ENCODE measurements at places on chromosomes 11 and 22. TPM values are rescaled to one million over a fixed set of nuclear protein-coding genes. Genes with fewer than 3 reads are reported as not detected.
A peak's percentile ranks its signal among the peaks of the same experiment; 100 is the strongest.

Gene DAGLA
- total RNA-seq, result 3.3 TPM

Gene CAVIN3
- total RNA-seq, result 77.6 TPM

Gene GDPD4
- not detected for total RNA-seq

- DNase-seq, result no peak
Observed at GRCh38 chr11:130583801-130584211, 135.4 kb downstream of the ADAMTS15 start.

Gene HTR3B
- not detected for total RNA-seq

Gene APOBEC3B
- total RNA-seq, result 0.54 TPM

DNA sequence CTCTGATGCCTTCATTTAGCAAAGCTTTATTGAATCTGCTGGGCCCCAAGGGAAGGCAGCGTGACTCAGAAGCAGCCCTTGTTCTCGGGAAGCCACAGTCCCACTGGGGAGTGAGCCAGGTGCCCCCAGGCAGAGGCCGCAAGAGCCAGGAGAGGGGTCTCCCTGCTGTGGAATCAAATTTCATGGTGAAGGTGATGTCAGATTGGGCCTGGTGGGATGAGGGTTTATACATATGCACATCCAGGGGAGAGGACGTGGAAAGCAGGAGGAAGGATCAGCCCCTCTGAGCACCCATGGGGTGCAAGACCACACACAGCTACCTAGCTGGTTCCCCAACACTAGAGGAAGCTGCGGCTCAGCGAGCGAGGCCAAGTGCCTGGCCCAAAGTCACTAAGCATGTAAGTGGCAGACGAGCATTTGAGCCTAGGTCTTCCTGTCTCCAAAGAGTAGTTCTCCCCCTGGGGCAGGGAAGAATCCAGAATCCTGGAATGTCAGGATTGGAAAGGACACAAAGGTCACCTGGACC, 2.0 kb downstream of the SYNGR1 start:
- no peak for DNase-seq

Gene TRIM34
- total RNA-seq, result 2.3 TPM

Gene OR52E4
- total RNA-seq, result not detected

Gene IGSF9B
- total RNA-seq, result 85.3 TPM

- peak; percentile 29 for DNase-seq
Observed at GRCh38 chr22:43465291-43466015, 53.6 kb downstream of the MPPED1 start.

DNA sequence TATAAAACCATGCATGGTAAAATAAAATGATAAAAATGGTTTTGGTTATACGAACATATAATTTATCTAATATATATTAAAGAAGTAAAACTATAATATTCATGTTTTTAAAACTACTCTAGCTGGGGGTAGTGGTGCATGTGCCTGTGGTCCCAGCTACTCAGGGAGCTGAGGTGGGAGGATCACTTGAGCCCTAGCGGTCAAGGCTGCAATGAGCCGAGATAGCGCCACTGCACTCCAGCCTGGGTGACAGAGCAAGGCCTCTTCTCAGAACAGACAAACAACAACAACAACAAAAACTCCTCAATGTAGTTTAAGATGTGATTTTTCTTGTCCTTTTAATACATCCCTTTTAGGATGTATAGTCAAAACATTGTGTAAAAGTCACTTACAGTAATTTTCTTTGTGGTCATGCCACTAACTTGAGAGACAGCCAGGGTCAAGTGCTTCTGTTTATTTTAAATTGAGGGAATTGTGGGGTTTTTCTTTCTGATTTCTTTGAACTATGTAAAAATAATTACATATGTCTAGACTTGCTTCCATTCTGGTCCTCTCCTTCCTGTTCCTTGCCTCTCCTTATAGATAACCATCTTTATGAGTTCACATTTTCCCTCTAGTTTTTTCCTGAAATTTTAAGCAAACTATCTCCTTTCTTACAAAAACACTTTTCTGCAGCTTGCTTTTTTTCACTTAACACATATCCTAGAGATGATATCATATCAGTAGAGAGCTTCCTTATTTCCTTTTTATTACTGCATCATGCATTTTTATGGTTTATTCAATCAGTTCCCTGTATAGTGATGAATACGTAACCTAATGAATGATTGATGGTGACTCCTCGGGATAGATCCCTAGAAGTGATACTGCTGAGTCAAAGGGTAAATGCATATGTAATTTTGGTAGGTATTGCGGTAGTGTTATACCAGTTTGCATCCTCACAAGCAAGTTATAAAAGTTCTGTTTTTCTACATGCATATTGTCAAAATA, 9.1 kb downstream of the OR2AT4 start:
- DNase-seq, result no peak

DNA sequence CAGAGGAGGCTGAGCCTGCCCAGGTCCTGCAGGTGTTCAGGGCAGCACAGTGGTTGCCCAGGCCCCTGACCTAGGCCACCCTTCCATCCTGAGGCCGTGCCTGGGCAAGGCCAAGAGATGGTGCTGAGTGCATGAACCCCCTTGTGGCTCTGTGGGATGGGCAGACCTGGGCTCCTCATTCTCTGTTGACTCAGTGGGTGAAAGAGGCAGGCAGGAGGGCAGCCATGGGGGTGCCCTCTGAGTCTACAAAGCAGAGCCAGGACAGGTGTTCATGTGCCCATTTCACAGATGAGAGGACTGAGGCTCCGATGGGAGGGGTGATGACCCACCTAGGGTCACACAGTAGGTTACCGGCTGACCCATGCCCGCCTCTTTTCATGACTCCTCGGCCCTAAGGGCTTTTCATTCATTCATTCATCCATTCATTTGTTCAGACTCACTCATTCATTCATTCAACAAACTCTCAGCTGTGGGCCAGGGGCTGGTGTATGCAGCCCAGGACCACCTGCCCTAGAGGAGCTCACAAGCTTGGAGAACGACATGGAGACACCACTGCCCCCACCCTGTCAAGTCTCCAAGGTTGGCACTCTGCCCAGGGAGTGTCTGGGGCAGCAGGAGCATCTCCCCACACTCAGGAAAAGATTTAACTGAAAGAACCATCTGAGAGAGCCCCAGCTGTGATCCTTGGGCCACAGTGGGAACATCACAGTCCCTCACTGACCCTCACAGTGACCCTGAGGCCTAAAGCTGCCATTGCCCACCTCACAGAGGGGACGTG, 40.5 kb downstream of the IGLL5 start:
- no peak for DNase-seq

Gene SUSD2
- total RNA-seq, result 3.1 TPM

- no peak for DNase-seq
Observed at GRCh38 chr22:33209930-33210784, 152.0 kb upstream of the SYN3 start.

DNA sequence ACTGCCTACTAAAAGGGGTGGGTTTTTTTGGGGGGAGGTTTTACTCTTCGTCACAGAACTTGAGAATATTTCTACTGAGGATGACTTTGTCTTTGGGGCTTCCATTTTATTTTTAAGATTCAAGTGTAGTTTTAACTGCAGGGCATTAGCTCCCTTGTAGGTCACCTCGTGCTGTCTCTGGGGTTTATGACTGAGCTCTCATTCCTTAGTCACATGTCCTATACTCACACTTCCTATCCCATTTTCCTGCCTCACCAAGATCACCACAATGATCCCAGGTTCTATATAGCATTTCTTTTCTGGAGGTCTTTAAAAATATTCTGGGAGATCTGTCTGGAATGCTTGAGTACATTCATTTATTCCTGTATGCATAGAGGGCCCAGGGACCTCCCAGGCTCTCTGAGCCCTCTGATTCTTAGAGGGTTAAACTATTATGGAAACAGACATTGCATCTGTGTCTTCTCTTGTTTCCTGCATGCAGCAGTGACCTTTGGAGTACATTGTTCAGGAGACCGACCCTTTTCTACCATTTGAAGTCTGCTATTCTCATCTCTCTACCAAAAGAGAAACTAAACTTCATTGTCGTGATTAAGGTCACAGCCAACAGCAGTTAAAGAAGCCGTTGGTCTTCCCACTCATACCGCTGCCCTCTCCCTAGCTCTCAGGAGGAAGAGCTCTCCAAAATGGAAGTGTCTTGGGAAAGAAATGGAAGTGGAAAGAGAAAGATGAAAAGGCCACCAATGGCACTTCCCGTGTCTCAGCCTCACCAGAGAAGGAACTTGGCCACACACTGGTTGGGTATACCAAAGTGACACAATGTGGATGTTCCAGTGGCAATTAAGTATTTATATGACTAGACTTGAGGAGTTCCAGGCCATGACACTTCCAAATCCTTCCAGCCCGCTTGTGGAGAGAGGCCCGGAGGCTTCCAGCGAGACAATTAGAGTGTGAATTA, 77.5 kb downstream of the ZBTB16 start:
- no peak for DNase-seq

Gene BBOX1
- total RNA-seq, result not detected

GRCh38 chr11:75107187-75107586, 10.5 kb upstream of the OR2AT4 start:
- DNase-seq, result no peak

GRCh38 chr11:65786008-65786785, 666 bp upstream of the OVOL1 start:
- no peak for DNase-seq

Gene ST14
- total RNA-seq, result 0.65 TPM

DNA sequence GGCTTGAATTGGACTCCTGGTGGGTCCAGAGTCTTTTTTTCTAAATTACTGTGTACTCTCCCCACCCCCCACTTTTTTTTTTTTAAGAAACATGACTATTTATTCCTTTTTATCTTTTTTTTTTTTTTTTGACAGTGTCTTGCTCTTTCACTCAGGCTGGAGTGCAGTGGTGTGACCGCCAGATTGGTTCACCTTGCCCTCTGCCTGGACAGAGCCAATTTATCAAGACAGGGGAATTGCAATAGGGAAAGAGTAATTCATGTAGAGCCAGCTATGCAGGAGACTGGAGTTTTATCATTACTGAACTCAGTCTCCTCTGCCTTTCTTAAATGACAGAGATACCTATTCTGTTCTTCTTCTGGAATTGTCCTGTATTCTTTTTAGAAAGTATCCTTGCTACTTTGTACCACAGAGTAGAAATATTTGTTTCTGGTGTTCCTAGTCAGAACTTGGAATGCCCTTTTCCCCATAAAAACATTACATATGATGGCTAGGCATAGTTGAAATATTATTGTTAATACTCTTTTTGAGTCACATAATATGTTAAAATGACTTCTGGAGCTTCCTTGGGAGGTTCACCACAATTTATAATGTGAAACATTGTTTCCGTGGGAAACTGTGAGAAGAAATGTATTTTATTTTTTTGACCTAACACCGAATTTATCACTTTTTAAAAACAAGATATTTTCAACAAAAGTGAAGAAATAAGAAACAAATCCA, 95.6 kb downstream of the UVRAG start:
- no peak for DNase-seq

DNA sequence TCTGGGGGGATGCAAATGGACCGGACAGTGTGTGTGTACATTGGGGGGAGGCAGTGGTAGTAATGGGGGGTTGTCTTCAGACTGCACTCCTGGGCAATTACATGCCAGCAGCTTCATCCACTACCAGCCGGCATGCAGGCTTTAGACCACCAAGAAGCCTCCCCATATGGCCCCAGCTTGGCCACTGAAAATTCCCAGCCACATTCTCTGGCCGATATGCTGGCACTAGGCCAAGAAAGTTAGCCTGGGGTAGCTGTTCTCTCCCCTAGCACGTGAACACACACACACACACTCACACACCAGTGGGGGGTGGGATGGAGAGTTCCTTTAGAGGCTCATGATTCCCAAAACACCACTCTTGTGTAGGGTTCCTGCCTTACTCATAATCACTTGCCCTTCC, 3.6 kb upstream of the ROBO3 start:
- no peak for DNase-seq

DNA sequence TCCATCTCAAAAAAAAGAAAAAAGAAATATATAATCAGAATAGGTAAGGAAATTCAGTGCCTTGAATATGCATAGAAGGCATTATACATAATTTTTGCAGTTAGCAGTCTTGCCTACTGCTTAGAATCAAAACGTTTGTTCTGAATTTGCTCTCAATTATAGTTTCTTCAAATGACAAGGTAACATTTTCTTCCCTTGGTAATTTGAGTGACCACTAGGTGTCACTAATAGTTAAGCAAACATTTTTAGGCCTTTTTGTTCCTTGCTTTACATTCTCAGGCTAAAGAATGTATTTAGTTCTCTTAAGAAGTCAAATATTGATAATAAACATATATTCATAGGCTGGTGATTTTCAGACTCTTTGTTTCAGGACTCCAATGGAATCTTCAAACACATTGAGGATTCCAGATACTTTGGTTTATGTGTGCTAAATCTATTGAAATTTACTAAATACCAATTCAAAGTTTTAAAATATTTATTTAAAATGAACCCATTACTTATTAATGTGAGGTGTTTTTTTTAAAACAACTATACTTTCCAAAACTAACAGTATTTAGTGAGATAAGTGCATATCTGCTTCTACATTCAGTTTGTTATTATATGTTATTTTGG, 55.0 kb upstream of the DEPDC7 start:
- DNase-seq, result no peak

DNA sequence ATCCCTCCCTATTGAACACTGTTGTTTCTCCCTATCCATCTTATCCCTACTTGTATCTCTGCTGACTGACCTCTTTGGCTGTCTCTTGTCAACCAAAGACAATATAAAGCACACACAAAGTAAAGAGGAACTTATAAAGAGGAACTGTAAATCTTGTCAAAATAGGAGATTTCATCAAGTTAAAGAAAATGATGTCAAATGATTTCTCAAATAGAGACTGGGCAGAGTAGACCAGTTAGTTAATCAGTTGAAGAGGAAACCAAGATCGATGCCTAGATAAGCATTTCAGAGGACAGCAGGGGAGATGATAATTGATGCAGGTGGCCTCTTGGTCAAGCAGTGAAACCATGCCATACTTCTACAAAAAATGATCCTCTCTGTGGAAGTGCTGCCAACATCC, 22.7 kb downstream of the KCNQ1OT1 start:
- no peak for DNase-seq

Gene ZBTB16
- total RNA-seq, result 25.4 TPM

Gene KDM4E
- total RNA-seq, result not detected

DNA sequence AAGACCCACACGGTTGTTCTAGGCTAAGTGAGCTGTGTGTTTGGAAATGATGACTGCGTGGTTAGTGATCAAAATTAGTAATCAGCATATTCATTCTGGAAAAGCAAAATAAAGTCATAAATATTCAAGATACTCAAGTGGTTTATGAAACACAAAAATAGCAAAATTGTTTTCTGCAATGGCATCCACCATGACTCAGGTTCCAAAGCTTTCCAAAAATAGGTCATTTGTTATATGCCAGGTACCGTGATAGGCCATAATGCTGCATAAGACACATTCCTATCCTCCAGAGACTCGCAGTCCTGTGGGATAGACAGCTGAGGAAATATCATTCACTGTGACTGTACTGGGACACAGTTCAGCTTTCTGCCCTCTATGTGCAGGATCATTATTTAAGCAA, 2.4 kb upstream of the ATL3 start:
- no peak for DNase-seq

Data from cardiac septum (tissue), 1 donor.